ENCODE measurements at places on chromosomes 6 and 20.

GRCh38 chr6:107743311-107743710, 80.8 kb downstream of the SCML4 start:
- no peak for DNase-seq

- DNase-seq = no peak
Observed at GRCh38 chr6:47135772-47136171, 93.6 kb upstream of the ADGRF1 start.

DNA sequence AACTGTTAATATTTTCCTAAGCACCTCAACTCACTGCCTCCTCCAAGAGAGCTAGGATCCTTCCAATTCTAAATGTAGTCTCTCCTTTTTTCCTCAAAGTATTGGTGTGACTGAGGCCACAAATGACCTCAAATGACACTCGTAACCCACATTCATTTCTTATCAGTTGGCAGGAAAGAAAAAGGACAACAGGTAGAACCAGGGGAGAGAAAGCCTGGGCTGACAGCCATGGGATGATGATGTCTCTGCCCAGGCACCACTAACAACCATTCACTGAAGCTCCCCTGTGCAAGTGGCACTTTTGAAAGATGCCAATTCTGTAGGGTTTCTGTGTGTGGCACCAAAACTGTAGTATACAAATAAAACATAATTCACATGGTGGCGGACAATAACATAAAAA, 7.4 kb downstream of the ZBTB24 start:
- no peak for DNase-seq

DNA sequence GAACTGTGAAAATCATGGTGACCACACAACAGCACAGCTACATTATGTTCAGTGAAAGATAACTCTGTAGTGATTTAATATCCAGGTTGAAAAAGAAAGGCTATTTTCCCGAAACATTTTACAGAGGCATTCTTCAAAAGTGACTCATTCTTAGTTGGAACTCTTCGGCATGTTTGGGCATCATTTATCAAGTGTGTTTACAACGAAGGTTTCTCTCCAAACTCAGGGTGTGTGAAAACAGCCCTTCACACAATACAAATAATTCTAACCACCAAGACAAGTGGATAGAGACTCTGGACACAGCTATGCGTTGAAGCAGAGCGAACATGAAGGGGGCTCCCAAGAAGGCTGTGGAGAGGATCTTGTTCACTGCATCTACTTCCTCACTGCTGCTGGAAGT, 57.6 kb downstream of the CBLN4 start:
- DNase-seq = no peak

- no peak for DNase-seq
Observed at GRCh38 chr6:31727717-31728671, 1.1 kb downstream of the DDAH2 start.

DNA sequence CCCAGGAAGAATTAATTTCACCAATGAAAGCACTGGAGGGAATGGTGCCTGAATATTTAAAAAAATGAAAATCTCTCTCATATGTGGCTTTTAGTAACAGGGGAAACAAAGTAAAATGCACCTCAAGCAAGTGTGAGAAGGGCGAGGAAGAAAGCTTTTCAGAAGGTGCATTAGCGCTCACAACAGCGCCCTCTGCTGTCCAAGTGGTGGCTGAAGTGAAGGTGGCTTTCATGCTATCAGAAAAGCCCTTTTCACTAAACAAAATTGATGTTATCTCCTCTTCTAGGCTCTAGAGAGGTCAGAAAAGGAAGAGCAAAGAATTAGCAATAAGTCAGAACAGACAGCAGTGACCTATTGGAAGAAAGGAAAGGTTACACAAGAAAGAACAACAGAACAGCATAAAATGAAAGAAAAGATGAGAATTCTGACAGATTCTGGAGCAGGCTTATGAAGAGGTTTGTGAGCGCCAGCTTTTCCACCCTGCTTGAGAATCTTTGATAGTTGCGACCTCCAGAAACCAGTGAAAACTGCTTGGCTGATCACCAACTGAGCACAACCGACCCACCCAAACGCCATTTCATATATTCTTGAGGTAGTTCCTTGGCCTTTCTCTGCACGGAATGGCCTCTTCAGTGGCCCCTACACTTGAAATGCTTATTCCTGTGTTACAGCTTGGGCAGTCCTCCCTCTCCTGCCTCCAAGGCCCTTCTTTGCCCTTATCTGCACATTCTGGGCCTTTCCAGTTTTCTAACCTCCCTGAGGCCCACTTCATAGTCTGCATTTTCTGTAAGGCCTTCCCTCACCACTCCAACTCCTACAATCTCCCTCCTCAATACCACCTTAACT, 45.3 kb downstream of the SMLR1 start:
- peak; percentile 49 for DNase-seq

- no peak for DNase-seq
Observed at GRCh38 chr6:5718231-5718947, 288.3 kb downstream of the NRN1 start.
